NCI-H510A (cell line): ENCODE measurements at places on chromosomes 7 and 10.
A peak's percentile ranks its signal among the peaks of the same experiment; 100 is the strongest.

DNA sequence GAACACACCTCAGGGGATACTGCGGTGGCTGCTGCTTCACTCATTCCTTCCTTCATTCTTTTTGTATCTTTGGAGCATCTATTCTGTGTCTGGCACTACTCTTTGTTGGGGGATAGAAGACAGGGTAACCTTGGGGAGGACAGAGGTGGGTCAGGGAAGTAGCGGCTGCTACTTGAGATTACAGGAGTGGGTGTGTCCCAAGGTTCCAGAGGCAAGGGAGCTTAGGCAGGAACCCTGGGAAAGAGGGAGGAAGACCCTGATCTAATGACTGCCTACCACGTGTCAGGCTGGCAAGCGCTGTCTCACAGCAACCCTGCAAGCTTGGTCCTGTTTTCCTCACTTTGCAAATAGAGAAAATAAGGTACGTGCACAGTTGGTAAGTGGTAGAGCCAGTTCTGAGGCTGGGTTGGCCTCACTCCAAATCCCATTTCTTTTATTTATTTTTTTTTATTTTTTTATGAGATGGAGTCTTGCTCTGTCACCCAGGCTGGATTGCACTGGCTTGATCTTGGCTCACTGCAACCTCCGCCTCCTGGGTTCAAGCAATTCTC is 985.9 kb upstream of the ZNF722 start:
- no peak for DNase-seq

DNA sequence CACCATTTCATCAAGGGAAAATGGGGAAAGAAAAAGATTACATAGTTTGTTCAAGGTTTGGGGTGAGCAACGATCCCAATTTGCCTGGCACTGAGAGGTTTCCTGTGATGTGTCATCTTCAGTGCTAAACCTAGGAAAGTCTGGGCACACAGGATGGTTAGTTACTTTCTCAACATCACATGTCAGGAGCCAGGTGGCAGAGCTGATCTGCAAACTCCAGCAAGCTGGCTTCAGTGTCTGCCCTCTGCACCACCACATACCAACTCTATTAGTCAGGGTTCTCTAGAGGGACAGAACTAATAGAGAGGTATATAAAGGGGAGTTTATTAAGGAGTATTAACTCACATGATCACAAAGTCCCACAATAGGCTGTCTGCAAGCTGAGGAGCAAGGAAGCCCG is 11.3 kb downstream of the ADAM12 start:
- no peak for DNase-seq

- no peak for DNase-seq
These were observed 15.0 kb downstream of the CCDC6 start for GRCh38 chr10:59891349-59891748.

GRCh38 chr7:154287356-154287755 is 235.2 kb downstream of the DPP6 start:
- no peak for DNase-seq

DNA sequence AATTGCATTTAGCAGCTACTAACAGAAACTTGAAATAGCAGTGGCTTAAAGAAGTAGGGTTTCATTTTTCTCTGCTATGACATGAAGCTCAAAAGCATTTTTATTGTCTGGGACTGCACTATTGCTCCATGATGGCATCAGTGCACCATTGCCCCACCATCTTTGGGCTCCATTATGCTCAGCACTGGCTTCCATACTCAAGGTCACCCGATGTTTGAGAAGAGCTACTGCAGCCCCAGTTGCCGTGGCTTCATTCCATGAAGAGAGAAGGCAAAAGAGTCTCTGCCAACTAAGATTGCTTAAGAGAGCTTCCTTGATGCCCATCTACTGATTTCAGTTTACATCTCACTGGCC is 192.2 kb upstream of the LRGUK start:
- no peak for DNase-seq

GRCh38 chr10:119120413-119120867 is 16.5 kb downstream of the DENND10 start:
- no peak for DNase-seq

DNA sequence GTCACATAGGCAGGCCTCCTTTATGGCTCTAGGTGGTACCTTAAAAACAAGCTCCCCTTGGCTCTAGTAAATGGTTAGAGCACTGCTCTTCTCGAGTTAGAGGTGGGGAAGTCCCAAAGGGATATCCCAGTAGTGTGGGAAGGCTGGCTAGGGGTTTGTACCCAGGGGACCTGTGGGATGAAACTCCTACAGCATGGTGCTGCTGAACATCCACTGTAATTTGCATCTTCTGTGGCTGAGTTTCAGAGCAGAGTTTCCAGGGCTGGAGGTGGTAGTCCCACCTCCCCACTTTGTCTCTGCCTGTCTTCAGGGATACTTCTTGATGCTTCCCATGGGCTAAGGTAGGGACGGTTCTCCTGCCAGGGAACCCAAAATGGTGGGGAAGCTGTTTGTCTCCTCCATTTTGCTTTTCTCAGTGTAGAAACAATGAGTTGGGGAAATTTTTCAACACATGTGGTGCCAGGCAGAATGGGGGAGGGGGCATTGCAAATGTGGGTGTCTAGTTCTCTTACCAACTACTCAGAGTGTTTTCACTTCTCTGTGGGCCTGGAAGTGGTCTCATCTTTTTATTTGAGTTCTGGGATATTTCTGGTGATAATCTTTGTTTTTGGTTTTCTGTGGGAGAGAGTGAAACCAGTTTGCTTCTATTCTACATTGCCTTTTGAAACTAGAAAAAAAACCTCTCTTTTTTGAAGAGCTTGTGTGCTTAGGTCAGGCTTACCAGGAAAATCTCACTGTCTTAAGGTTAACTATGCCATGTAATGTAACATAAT is 36.3 kb downstream of the SCART1 start:
- no peak for DNase-seq

- no peak for DNase-seq
These were observed 56.5 kb downstream of the PIK3AP1 start for GRCh38 chr10:96663797-96664196.

DNA sequence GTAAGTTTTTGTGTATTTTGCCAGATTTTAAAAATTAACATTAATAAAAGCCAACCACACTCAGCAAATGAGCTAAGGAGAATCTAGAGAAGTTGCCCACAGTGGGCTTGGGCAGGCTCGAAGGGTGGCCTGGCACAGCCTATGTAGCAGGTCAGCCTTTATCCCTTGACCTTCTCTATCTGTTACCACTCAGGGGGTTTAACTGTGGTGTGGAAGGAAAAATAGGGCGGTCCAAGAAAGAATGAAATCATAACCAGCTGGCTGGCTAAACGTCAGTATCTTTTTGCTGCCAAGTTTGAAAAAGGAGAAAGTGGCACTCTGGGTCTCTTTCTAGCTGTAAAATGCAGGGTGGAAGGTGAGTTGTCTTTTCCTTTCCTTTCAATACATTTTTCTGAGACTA is 130.3 kb upstream of the ASAH2 start:
- no peak for DNase-seq

GRCh38 chr10:25901199-25901598 is 32.8 kb upstream of the MYO3A start:
- DNase-seq = no peak

GRCh38 chr10:17548162-17548561 is 69.0 kb downstream of the HACD1 start:
- no peak for DNase-seq

DNA sequence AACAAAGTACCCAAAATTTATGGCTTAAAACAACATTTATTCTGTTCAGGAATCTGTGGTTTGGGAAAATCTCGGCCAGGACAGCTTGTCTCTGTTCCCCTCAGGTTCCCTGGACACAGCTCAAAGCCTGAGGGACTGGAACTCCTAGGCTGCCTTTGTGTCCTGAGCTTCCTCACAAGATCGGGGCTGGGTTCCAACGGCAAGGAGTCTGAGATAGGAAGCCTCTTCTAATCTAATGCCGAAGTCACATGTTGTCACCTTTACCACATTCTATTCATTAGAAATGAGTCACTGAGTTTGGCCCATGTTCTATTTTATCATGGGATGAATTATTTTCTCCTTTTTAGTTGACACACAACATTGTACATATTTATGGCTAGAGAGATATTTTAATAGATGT is 80.5 kb downstream of the ANKRD26 start:
- DNase-seq = no peak

DNA sequence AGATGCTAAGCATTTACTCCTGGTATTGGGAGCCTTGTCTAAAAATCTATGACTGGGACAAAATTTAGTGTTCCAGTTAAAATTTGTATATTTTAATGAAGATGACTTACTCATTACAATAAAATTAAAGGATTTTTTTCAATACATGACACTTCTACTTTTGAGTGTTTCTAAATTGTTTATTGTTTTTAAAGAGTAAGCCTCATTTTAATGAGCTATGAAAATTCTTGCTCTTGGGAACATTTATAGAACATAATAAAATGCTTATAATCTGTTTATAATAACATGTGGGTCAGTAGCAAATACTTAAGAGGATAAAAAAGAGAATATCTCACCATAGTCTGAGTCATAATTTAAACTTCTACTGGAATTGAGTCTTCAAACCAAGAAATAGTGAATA is 149.5 kb downstream of the PLCE1 start:
- no peak for DNase-seq

- no peak for DNase-seq
These were observed 31.1 kb downstream of the CAMK2G start for GRCh38 chr10:73843261-73843660.

GRCh38 chr10:77756319-77757232 is 119.0 kb upstream of the KCNMA1 start:
- DNase-seq = no peak

DNA sequence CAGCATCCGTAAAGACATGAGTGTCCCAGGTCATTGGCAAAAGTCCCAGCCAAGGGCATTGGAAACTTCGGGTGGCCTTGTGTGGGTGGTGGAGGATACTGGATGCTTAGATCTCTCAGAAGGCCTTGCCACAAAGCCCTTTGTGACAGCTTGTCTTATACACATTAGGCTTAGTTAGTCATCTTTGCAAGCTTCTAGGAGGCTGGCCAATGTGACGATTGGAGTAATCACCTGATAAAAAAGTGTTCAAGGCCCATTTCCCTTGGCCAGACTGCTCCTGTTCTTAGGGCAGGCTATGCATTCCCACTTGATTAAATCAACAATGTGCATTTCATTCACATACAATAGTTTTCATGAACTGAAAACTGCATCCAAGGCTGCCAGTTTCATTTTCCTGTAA is 26.9 kb downstream of the NPS start:
- DNase-seq = no peak

DNA sequence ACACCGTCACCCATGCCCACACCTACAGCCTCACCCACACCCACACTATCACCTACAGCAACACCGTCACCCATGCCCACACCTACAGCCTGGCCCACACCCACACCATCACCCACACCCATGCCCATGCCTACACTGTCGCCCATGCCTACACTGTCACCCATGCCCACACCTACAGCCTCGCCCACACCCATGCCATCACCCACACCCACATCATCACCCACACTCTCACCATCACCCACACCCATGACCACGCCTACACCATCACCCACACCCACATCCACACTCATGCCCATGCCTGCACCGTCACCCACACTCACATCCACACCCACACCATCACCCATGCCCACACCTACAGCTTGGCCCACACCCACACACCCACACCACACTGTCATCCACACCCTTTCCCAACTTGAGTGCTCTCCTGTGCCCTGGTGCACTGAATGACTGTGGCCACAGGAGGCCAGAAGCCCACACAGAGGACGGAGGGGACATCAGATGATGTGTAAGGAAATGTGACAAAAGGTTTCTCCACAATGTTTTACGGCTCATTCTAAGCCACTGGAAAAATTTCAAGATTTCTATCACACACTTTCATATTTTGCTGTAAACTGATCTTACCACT is 153.3 kb downstream of the WDR37 start:
- no peak for DNase-seq

GRCh38 chr10:113357681-113358300 is 195.1 kb upstream of the HABP2 start:
- no peak for DNase-seq

DNA sequence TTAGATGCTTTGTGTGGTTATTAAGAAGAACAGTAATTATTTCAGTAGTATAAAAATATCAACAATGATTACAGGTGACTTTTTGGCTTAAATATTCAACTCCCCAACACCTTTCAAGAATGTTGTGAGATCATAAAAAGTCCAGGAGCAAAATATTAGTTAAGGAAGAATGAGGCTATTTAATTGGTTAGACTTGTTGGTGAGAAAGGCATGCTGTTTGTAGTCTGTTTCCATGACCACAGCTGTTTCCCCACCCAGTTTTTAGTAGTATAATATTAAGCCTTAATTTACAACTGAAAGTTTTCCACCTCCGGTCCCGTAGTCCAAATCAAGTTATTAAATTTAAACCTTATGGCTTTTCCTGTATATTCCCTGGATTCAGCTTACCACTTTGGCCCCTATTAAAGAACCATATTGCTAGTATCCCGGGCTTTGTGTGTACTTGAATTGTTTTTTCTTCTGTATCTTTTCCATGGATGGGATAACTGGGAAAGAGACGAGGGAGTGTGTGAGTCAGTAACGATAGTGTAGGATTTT is 133.3 kb downstream of the CELF2 start:
- no peak for DNase-seq

DNA sequence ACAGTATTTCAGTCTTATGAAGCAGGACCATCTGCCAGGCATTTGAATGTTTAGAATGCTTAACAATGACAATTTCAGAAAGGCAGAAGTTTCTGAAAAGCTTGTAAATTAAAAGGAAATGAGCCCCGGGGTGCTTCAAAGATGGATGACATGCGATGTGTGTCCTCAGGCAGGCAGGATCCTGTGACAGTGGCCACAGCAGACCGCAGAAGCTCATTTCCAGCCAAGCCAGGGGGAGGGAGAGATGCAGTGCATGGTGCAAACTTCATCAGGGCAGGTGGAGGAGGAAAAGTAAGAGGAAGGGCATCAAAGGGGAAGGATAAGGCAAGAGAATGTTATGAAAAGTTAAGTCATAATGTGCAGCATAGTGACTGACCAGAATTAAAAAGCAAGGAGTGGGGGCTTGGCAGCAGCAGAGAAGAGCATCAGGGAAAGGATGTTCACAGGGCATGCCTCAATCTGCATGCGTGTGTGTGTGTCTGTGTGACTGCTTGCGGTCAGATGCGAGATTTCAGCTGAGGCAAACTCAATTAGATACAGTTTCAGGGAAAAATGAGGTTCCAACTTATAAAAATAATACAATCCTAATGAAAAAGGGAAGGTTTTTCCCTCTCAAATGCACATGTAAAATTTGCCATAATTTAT is 173.7 kb downstream of the COBL start:
- DNase-seq = no peak

- DNase-seq = no peak
These were observed 183.0 kb upstream of the CTBP2 start for GRCh38 chr10:125343118-125343925.

DNA sequence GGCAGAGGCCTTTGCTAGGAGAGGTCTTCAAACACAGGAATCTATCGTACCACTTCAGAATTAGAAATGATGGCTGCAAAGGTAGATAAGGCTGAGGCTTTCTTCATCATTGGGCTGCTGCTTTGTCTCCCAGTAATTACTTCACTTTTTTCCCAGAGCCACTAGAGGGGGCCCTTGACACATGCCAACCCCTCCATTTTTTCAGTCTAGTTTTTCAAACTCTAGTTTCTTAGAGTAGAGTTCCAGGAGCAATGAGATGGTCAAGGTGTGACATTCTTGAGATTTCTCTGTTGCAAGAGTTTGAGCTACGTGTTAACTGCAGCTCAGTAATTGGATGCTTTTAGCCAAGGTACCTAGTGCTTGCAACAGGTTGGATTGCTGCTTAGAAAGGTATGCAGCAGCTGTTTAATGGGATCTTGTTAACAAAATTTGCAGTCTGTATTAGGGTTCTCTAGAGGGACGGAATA is 33.8 kb upstream of the RBM20 start:
- DNase-seq = peak; percentile 53
